Spinal cord (tissue), 10 donors: ENCODE measurements at places on chromosomes 7 and 10. TPM values are rescaled to one million over a fixed set of nuclear protein-coding genes. Genes with fewer than 3 reads are reported as not detected.

DNA sequence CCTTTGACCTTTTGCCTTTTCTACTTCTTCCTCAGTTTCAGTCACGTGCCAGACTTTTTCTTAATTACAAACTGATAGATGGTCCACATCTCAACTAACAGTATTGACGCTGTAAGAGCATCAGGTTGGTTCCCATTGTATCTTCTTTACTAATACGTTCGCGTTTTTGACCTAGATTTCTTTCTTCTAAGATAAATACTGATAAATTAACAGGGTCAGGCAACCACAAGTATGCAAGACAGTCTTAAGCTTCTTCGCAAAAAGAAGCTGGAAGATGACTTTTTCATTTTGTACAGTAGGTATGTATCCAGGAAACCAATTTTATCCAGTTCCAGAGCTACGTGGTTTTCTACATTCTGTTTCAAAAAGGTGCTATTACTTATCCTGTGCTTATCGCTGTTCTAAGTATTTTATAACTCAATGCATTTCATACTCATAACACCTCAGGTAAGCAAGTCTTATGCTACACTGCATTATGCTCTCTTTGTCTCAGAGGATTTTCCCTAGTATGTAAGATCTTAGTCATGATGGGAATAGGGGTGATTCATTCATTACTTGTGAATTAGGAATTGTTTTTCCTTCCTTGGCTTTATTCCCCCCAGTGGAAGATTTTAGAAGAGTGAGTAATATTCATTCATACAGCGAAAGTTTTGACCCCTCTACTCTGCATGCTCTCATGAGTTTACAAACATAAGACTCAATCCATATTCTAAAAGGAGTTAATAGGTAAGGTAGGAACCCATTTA lies 955 bp downstream of the DUS4L start:
- no peaks in the 10 kb centered on the region for H3K4me1 ChIP-seq
- no peaks in the 10 kb centered on the region for H3K27me3 ChIP-seq
- no peaks in the 10 kb centered on the region for H3K36me3 ChIP-seq
- DNase-seq = no peak
- H3K4me3 ChIP-seq = peak overlapping the region; percentile 98

GRCh38 chr7:12422554-12423320 lies 19.1 kb upstream of the VWDE start:
- H3K4me1 ChIP-seq = no peaks in the 10 kb centered on the region
- H3K27ac ChIP-seq = no peak overlapping the region
- no peaks in the 10 kb centered on the region for H3K36me3 ChIP-seq
- H3K4me3 ChIP-seq = no peak overlapping the region
- H3K27me3 ChIP-seq = no peaks in the 10 kb centered on the region

- H3K27ac ChIP-seq = no peak overlapping the region
- H3K27me3 ChIP-seq = no peaks in the 10 kb centered on the region
- H3K4me1 ChIP-seq = no peaks in the 10 kb centered on the region
- no peak overlapping the region for H3K4me3 ChIP-seq
- no peaks in the 10 kb centered on the region for H3K36me3 ChIP-seq
Measured at GRCh38 chr7:7421826-7422225, 113.8 kb downstream of the COL28A1 start.

- no peak for DNase-seq
- H3K4me3 ChIP-seq = no peak overlapping the region
- no peaks in the 10 kb centered on the region for H3K36me3 ChIP-seq
- H3K4me1 ChIP-seq = no peaks in the 10 kb centered on the region
- no peak overlapping the region for H3K27ac ChIP-seq
Measured at GRCh38 chr7:82110146-82110840, 333.3 kb downstream of the CACNA2D1 start.

GRCh38 chr10:110610308-110610774 lies 33.8 kb upstream of the RBM20 start:
- H3K27ac ChIP-seq = no peak overlapping the region
- DNase-seq = no peak
- no peaks in the 10 kb centered on the region for H3K4me1 ChIP-seq

GRCh38 chr10:20298417-20298816 lies 482.2 kb downstream of the PLXDC2 start:
- no peak overlapping the region for H3K4me3 ChIP-seq
- H3K36me3 ChIP-seq = no peaks in the 10 kb centered on the region
- no peak for DNase-seq

DNA sequence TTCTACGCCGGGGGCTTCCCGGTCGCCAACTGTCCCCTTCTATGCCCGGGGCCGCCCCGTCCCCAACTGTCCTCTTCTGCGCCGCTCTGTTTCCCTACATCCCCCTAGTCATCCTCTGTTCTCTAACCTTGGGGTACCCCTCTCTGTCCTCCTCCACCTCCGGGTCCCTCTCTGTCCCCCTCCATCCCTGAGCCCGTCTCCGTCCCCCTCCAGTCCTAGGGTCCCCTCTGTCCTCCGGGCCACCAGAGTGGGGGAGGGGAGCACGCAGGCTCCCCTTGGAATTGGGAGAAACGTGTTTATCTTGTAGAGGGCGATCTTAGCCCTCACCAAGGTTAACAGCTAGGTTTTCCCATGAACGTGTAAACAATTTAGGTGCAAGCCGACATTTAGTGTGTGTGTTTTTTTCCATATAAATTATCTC lies 852 bp upstream of the KLF6 start:
- peak overlapping the region; percentile 78 for H3K4me3 ChIP-seq
- H3K36me3 ChIP-seq = peaks cover 10% of the 10 kb centered on the region
- no peak for DNase-seq
- no peaks in the 10 kb centered on the region for H3K27me3 ChIP-seq

DNA sequence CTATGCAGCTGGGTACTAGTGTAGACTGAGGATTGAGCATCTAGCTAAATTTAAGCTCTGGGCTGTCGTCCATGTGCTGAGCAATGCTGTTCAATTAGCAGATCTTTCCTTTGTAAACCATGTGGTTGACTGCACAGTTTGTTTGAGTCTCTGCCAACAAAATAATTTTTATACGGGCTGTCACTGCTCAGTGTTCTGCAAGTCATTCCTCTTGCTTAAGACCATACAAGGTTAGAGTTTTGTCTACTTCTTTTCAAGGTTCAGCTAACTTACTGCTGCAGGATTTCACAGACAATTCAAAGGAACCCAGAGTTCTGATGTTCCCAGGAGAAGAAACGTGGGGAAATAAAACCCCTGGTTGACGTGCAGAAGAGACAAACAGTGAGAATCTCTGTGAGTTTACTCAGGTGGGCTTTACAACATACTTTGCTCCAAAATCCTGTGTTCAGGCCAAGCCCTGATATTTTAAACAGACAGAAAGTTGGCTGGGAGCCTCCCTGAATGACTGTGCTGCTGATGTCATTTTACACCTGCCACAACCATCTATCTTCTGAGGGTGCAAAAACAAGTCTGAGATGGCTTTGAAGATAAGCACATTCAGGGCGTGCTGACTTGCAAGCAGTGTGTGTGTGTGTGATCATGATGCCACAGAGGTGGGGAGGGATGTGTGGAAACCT lies 177.1 kb upstream of the SVIL start:
- no peaks in the 10 kb centered on the region for H3K4me1 ChIP-seq
- H3K27ac ChIP-seq = peak overlapping the region; percentile 78
- peak; percentile 79 for DNase-seq
- no peak overlapping the region for H3K4me3 ChIP-seq
- H3K27me3 ChIP-seq = no peaks in the 10 kb centered on the region
- H3K36me3 ChIP-seq = no peaks in the 10 kb centered on the region

DNA sequence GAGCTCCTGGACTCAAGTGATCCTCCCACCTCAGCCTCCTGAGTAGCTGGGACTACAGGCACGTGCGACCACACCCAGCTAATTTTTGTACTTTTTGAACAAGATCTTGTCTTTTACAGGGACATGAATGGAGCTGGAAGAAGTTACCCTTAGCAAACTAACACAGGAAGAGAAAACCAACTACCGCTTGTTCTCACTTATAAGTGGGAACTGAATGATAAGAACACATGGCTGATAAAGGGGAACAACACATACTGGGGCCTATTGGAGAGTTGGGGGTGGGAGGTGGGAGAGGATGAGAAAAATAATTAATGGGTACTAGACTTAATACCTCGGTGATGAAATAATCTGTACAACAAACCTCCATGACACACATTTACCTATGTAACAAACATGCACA lies 70.9 kb upstream of the INHBA start:
- no peaks in the 10 kb centered on the region for H3K27me3 ChIP-seq
- H3K4me3 ChIP-seq = no peak overlapping the region
- no peaks in the 10 kb centered on the region for H3K4me1 ChIP-seq

DNA sequence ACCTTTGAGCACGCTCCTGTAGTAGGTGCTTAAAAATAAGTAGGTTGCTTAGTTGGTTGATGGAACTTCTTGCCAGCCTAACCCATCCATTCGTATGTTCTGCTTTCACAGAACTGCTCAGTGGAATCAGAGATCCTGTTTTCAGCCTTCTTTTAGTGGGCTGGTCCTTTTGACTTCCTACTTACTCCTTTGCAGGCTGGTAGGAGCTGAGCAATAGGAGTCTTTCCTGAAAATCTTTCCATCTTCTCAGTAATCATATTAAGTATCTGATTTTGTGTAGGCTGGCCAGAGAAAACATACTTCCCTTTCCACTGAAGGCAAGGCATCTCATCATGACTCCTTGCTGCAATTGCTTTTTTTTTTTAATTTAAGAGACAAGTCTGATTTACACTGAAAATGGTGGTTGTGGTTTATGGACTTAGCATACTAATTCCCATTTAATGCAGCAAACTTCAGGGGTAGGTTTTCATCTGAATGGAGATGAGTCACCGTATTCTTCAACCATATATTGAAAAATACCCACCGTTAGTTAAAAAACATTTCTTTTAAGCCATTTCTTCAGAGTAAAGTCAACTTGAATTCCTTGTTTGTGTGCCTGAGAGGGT lies 208.0 kb downstream of the ZNF365 start:
- H3K36me3 ChIP-seq = no peaks in the 10 kb centered on the region
- DNase-seq = no peak
- H3K27ac ChIP-seq = no peak overlapping the region
- H3K4me1 ChIP-seq = no peaks in the 10 kb centered on the region
- H3K27me3 ChIP-seq = no peaks in the 10 kb centered on the region
- no peak overlapping the region for H3K4me3 ChIP-seq

GRCh38 chr10:71219918-71220688 lies 7.7 kb downstream of the UNC5B start:
- no peaks in the 10 kb centered on the region for H3K36me3 ChIP-seq
- DNase-seq = no peak
- no peak overlapping the region for H3K4me3 ChIP-seq
- peaks cover 20% of the 10 kb centered on the region for H3K27me3 ChIP-seq
- no peak overlapping the region for H3K27ac ChIP-seq
- peaks cover 39% of the 10 kb centered on the region for H3K4me1 ChIP-seq

- DNase-seq = no peak
- no peaks in the 10 kb centered on the region for H3K36me3 ChIP-seq
- H3K4me1 ChIP-seq = no peaks in the 10 kb centered on the region
- H3K27ac ChIP-seq = no peak overlapping the region
- no peaks in the 10 kb centered on the region for H3K27me3 ChIP-seq
Measured at GRCh38 chr7:28433699-28434219, 21.4 kb downstream of the CREB5 start.

- H3K27me3 ChIP-seq = peaks cover 3% of the 10 kb centered on the region
- peaks cover 32% of the 10 kb centered on the region for H3K4me1 ChIP-seq
- no peak overlapping the region for H3K4me3 ChIP-seq
- no peak overlapping the region for H3K27ac ChIP-seq
Measured at GRCh38 chr7:151109094-151110048, 23.1 kb downstream of the AGAP3 start.

DNA sequence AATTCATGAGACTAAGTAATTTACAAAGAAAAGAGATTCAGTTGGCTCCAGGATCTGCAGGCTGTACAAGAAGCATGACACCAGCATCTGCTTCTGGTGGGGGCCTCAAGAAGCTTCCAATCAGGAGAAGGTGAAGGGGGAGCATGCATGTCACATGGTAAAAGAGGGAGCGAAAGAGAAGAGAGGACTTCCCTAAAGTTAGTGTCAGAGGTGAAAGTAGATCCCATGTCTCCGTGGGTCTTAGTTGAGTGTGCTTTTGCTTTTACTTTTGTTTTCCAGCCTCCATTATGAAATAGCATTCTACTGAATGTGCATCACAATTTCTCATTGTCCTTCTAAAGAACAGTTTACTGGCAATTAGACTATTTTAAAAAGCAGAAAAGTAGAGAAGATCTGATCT lies 213.6 kb upstream of the FZD1 start:
- H3K27me3 ChIP-seq = no peaks in the 10 kb centered on the region
- no peaks in the 10 kb centered on the region for H3K4me1 ChIP-seq
- H3K27ac ChIP-seq = no peak overlapping the region
- no peak for DNase-seq
- no peak overlapping the region for H3K4me3 ChIP-seq

- no peaks in the 10 kb centered on the region for H3K27me3 ChIP-seq
- DNase-seq = peak; percentile 40
- H3K4me3 ChIP-seq = no peak overlapping the region
- no peaks in the 10 kb centered on the region for H3K4me1 ChIP-seq
- H3K36me3 ChIP-seq = no peaks in the 10 kb centered on the region
- H3K27ac ChIP-seq = no peak overlapping the region
Measured at GRCh38 chr10:120735773-120736371, 115.3 kb upstream of the WDR11 start.

GRCh38 chr7:22111661-22112060 lies 166.0 kb upstream of the CDCA7L start:
- no peak for DNase-seq
- H3K36me3 ChIP-seq = no peaks in the 10 kb centered on the region
- no peak overlapping the region for H3K27ac ChIP-seq
- H3K4me1 ChIP-seq = peaks cover 25% of the 10 kb centered on the region
- no peak overlapping the region for H3K4me3 ChIP-seq

DNA sequence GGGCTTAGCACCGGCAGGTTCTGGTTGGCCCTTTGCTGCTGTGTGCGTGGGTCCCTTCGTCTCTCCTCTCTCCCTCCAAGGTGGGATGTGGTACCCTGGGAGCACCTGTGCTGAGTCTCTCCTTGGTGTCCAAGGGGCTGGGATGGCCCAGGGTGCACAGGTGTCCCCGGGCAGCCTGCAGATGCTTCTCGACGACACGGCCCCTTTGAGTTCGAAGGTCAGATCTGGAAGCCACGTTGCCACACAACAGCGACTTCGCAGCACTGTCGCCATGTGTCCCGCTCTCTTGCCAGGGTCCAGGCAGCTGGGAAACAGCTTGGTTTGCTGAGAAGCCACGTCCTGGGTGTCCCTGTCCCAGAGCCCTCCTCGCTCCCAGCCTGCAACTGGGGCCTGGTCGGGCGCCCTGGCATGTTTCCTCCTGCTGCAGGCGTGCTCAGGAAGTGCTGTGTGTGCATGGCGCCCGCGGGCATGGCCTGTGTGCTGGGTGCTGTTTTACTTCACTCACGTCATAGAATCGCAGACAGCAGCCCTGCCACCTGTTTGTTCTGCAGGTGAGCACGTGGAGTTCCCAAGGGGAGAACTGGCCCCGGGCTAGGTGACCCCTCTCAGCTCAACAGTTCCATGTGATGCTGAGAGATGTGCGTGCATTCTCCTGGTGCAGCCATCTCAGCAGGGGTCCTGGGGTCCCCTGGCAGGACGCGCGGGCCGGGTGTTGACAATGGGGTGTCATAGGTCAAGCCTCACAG lies 70.9 kb downstream of the DNAJB6 start:
- no peak for DNase-seq
- no peak overlapping the region for H3K4me3 ChIP-seq

The ASZ1 gene
- not detected for total RNA-seq

The CAMK1D gene
- 25.2 TPM for total RNA-seq

The ERCC6 gene
- total RNA-seq = 22.6 TPM

The SH2D4B gene
- total RNA-seq = 0.11 TPM

The SHH gene
- 3.5 TPM for total RNA-seq

The HOXA4 gene
- 1.4 TPM for total RNA-seq
